Natural killer cell treated with Interleukin-12 subunit alpha and Interleukin-12 subunit beta and Interleukin-15 and Interleukin-18, amount 100 ng/mL, for 72 hours (primary cell): ENCODE measurements at places on chromosomes 12 and 14. TPM values are rescaled to one million over a fixed set of nuclear protein-coding genes. Genes with fewer than 3 reads are reported as not detected.

The CMTM5 gene
- not detected for total RNA-seq

DNA sequence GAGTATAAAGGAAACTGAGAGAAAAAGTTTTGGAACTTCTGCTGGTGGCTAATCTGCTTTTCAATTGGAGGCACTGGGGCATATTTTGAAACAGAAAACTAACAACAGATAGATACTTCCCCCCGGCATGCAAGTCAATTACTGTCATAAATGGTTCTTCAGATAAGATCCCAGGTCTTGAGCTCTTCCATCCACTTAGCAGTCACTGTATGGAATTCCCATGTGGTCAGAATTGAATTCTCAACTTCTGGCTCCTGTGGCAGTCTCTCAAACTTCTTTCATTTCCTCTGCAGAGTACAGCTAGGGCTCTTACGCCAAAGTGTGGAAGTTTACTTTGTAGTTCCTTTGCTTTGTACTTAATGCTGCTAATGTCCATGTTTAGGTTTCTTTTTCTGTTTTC lies 452.2 kb downstream of the IPO8 start:
- DNase-seq, result no peak

The TAS2R9 gene
- not detected for total RNA-seq

DNA sequence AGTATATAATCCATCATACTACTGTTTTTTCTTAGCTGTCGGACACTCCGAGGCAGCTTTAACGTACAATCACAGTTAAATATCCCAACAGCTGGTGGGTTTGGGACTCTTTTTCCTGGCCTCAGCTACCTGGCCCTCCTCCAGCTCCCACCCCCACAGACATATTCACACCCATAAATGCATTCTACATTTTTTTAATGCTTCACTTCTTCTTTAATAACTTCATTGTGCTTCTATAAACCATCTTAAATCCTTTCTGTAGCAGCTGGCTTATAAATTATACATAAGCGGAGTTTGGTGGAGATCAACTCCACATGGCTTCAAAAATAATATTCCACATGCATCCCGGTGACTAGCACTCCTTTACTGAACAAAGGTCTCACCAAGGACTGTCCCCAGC lies 33.3 kb downstream of the TDG start:
- DNase-seq, result no peak

DNA sequence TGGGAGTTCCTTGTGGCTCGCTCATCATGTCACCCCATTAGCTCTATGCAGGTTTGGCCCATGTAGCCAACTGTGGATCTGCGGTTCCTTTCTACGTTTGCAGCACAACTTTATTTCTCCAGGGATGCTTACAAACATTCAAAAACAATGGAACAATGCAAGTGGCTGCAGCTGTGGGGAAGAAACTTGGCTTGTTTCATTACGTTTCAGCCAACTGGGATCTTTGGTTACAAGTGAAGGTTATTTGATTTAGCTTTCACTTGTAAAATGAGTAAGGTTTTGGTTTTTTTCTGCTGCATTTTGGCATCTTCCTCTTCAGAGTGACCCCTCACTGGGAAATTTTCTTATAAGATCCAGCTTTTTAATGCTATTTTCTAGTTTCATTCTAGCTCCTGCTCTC lies 105.9 kb downstream of the PLXNC1 start:
- DNase-seq, result no peak

DNA sequence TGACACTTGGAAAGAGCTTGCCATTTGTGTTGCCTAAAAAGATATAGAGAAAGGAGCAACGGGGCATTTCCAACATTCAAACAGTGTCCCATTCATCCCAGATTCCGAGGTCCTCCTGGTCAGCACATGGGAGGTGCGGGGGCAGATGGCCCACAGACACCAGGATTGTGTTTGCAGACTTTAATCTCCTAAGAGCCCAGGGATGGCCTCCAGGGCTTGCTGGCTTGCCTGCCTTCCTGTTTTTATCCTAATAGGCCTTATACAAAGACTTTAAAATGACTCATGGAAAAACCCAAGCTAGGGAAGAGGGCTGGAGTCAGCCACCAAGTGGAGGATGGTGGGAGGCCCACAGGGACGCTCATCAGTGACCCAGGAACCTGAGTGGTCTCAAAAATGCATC lies 21.5 kb upstream of the FAM181A start:
- peak; percentile 5 for DNase-seq

DNA sequence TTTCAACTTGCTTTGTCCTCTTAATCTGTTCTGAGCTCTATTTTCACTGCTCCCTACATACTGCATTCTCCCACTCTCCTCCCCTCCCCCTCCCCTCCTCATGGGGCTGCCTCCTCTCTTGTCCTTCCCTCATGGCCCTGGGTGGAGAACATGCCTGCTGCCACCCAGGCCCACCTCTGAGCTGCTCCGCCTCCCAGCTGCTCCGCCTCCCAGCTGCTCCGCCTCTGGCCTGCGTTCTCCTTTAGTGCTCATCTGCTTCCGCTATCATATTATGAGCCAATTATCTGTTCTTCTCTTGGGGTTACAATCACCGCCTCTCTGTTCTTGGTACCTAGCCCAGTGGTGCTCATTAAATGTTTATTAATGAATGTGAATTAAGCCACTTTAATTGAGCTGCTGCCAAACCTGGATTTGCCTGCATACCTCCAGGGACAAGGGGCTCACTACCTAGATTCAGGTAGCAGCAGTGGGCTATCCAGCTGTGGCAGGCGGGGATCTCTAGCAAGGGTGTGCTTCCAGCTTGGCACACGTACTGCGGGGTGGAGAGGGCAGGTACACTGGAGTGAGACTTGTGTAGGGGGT lies 32.0 kb upstream of the FAM181A start:
- DNase-seq, result peak; percentile 32

The OR4E2 gene
- not detected for total RNA-seq

GRCh38 chr12:68842123-68842522 lies 34.1 kb downstream of the MDM2 start:
- DNase-seq, result no peak

The C1R gene
- total RNA-seq, result 1.7 TPM

- no peak for DNase-seq
Measured at GRCh38 chr12:93177208-93178153, 200.2 kb upstream of the NUDT4 start.

The SLC39A5 gene
- total RNA-seq, result 0.50 TPM

GRCh38 chr12:91361864-91362263 lies 179.2 kb upstream of the DCN start:
- no peak for DNase-seq

The ZFHX2 gene
- 2.8 TPM for total RNA-seq

GRCh38 chr12:124767066-124767821 lies 96.4 kb downstream of the SCARB1 start:
- DNase-seq, result peak; percentile 84

- no peak for DNase-seq
Measured at GRCh38 chr12:9149372-9149771, 33.7 kb upstream of the A2M start.

DNA sequence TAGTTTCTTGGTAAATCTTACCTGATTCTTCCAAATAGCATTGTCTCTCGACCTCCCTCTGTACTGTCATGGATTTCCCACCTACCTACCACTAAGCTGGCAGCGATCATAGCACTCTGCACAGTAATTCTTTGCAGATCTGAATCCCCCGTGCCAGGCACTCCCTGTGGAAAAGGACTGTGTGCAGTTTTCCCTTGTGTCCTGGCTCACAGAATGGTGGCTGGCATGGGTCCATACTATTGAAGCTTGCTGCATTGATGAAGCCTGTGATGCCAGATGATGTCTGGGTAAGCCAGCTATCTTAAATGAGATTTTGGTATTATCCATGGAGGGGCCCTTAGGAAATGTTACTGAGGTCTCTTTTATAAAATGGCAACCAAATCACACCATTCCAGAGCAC lies 135.7 kb downstream of the RPAP3 start:
- no peak for DNase-seq
